CD8-positive, alpha-beta memory T cell (primary cell): ENCODE measurements at places on chromosomes 16 and 17.

DNA sequence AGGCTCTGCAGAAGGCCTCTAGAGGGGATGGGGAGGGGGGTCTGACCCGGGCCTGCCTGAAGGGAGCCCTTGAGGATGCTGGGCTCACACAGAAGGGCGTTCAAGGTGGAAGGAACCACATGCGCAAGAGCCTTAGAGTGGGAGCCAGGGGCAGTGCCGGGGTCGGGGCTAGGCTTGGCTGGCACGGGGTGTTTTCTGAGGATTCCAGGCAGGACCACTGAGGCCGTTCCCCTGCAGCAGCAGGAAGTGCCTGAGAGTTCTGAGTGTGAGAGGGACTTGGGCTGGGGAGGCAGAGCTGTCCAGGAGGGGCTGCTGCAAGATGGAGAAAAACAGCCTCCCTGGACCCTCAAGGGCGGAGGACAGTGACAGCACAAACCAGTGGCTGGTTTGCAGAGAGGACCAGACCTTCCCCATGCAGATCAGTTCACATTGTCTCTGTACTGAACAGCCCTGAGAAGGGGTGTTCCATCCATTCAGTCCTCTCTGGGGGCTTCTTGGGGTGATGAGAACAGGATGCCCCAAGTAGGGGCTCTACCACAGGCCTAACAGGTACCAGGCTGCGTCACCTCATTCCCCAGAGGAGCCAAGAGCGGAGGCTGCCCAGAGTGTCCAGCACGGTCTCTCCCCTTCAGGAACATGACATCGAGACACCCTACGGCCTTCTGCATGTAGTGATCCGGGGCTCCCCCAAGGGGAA is 3.4 kb downstream of the NDRG4 start:
- DNase-seq = no peak

GRCh38 chr16:81415751-81416150 is 28.9 kb upstream of the CMIP start:
- DNase-seq = no peak

- no peak for DNase-seq
These were observed 3.6 kb upstream of the LHX1 start for GRCh38 chr17:36933512-36934143.

DNA sequence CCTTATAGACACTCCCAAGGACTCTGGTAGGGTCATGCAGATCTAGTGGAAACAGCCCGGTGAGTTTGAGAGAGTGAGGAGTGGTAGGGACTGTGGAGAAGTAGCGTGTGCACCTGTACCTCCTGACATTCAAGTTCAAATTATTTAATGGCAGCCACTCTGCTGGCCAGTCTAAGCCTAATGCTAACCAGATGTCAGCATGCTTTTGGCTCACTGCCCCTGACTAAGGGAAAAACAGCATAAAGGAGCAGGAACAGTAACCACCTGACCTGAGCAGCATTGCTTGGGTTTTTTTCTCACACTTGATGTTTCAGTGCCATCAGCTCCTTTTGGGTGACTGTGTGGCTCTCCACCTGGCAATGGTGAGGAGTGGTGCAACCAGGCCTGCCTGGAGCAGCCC is 23.8 kb upstream of the SLC12A3 start:
- no peak for DNase-seq

DNA sequence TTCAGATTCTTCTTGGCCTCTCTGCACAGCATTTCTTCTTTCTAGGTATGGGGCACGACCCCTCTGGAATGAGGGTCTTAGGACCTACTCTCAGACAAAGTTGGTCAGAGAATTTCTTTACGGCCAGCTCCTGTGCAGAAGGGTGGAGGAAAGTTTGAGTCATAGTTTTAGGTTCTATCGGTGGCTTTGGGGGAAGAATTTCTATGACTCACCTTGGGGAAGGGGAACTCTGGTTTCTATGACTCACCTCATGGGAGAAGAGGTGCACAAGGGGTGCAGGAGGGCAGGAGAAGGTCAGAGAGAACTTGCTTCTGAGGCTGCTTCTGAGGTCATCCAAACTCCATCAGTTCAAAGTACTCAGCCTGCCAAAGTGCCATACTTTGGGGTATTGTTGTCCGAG is 2.5 kb upstream of the ABCC12 start:
- no peak for DNase-seq

- DNase-seq = no peak
These were observed 3.8 kb downstream of the SLX4 start for GRCh38 chr16:3607634-3608033.

DNA sequence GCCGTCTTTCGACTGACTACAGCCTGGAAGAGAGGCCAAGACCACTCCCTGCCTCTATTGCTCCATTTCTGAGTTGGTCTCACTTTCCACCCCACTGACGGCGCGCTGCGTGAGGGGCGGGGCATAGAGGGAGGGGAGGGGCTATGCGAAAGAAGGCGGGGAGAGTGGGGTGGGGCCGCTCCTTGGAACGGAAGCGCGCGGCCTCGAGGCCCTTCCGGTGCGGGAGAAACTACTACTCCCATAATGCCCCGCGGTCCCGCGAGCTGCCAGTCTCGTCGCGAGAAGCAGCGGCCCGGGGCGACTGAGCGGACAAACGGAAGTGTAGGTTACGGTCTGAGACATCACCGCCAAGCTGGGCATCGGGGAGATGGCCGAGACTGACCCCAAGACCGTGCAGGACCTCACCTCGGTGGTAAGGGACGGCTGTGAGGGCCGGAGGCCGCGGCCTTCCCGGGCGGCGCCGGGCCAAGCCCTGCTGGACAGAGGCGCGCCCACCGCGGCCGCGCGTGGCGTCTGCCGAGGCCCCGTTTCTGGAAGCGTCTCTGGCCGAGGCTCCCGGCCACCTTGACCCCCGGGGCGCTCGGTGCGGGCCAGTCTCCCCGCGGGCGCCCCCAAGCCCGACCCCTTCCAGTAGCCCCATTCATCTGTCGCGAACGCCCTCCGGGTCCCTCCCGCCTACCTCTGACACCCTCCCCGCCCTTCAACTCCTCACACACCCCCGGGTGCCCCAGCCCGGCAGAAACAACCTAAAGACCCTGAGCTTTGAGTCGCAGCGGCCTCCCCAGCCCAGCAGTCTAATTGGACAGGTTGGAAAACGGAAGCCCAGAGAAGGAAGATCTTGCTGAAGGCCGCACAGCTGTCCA is at the start of gene HSBP1:
HSBP1 (plus strand) TSS at position 269 of the 863 bp plus-strand sequence; CDS start at position 368, 99 bp downstream.
- peak; percentile 89 for DNase-seq

DNA sequence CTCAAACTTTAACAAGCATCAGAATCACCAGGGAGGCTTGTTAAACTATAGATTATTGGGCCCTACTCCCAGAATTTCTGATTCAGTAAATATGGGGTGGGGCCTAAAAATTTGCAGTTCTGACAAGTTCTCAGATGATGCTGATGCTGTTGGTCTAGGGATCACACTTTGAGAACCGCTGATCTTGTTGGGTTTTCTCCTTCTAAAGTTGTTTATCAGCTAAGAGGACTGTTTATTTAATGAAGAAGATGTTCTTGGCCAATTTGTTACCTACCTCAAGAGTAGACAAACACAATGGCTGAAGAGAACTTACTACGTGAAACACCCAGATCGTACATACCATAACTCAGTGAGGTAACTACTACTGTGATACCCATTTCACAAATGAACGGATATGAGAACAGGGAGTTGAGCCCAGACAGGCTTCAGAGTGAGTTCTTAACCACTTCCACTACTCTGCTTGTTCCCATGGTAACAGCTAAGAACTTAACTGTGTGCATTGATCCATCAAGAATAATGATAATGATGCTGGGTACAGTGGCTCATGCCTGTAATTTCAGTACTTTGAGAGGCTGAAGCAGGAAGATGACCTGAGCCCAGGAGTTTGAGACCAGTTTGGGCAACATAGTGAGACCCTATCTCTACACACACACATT is 85.3 kb upstream of the NSRP1 start:
- no peak for DNase-seq

DNA sequence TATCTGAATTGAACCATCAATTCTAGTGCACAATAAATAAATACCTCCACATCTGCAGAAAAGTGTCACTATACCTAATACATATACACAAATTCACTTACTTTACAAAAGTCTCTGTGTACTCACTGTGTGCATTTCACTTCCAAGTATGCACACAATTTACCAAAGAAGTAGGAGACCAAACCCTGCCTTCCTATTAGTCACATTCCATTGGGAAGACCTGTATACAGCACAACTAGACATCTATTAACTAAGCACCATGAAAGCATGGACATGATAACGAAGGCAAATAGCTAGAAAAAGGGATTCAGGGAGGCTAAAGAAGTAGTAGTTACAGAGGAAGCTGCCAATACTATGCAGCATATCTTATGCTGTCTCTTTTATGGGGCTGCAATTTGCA is 139.5 kb downstream of the SNX11 start:
- DNase-seq = no peak

- DNase-seq = no peak
These were observed 20.4 kb downstream of the CEP295NL start for GRCh38 chr17:78882540-78883088.

GRCh38 chr17:21357281-21357680 is 18.9 kb upstream of the KCNJ12 start:
- DNase-seq = no peak

DNA sequence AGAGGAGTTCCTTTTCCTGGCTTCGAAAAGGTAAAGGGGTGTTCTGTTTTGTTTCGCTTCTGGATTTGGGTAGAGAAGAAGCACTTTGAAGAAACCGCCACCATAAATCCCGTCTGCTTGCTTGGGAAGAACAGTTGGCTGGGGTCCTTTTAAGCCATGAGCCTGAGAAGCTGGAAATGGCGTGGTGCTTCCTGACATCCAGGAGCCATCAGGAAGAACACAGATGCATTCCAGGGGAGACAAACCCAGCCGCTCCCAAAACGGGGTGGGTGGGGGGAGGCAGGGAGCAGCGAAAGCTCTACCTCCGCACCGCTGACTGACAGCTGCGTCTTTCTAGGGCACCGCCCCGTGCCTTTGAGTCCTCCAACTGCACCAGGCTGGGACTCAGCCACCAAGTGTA is 91.6 kb downstream of the ZDHHC7 start:
- no peak for DNase-seq

GRCh38 chr16:79217375-79218011 is 383.0 kb downstream of the MAF start:
- DNase-seq = no peak

GRCh38 chr16:63361032-63361624 is 1324.9 kb upstream of the CDH8 start:
- DNase-seq = no peak

- DNase-seq = no peak
These were observed 55.7 kb downstream of the SCNN1B start for GRCh38 chr16:23357761-23358290.

DNA sequence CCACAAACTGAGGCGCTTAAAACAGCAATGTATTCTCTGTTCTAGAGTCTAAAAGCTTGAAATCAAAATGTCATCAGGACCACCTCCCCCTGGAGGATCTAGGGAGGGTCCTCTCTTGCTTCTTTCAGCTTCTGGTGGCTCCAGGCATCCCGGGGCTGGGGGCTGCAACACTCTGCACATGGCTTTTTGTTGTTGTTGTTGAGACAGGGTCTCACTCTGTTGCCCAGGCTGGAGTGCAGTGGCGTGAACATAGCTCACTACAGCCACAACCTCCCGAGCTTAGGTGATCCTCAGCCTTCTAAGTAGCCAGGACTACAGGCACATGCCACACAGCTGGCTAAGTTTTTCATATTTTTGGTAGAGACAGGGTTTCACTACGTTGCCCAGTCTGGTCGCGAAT is 37.0 kb upstream of the SNN start:
- DNase-seq = no peak

- DNase-seq = no peak
These were observed 448 bp upstream of the TNFRSF12A start for GRCh38 chr16:3019594-3020246.

GRCh38 chr16:11593581-11593980 is 6.9 kb upstream of the LITAF start:
- DNase-seq = no peak

DNA sequence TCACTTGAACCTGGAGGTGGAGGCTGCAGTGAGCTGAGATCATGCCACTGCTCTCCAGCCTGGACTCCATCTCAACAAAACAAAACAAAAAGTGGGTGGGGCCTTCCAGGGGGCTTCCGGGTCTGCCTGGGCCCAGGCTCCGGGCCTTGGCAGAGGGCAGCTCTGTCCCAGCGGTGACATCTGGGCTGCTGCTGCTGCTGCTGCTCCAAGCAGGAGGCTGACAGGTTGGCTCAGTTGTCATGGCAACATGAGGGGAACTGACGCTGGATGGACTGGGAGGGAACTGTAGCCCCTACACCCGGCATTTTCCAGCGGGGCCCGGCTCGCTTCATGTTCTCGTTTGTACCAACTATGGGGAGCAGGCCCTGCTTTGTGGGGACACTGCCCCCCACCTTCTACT is 4.0 kb downstream of the BAIAP3 start:
- DNase-seq = no peak

GRCh38 chr16:21639493-21639892 is 12.9 kb downstream of the IGSF6 start:
- DNase-seq = no peak

DNA sequence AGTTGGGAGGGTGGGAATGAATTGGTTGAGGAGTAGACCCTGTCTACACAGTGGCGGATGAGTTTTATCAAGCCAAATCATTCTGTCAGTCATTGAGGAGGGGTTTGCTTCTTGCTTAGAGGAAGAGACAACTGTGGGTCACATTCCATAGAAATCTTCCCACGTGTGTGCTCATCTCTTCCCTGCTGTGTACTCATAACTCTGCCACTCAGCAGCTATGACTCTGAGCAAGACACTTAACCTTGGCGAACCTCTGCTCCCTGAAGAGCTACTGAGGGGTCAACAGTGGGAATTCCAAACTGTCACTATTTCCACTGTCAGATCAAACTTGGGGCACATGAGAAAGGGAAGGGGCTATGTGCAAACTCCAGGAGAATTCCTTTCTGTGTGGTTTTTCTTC is 72.6 kb upstream of the COX10 start:
- no peak for DNase-seq

DNA sequence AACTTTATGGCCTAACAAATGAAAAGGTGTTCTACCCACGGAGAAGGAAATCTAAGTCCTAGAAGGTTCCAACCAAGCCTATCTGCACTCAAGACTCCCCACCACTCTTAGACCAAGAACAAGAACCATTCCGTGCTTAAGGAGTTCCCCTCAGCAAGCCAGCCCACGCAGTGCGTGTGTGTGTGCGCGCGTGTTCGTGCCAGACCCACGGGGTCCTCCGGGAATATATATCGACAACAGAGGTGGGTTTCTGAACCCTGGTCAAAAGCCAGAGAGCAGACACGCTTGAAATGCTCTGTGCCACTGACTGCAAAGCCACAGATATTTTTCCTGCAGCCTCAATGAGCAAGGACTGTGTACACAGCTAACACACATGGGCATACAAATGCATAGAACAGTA is 70.7 kb downstream of the SLC39A11 start:
- DNase-seq = no peak

GRCh38 chr16:67302076-67302475 is 22.7 kb downstream of the PLEKHG4 start:
- DNase-seq = no peak

GRCh38 chr17:36525888-36526287 is 8.8 kb downstream of the MYO19 start:
- DNase-seq = no peak

DNA sequence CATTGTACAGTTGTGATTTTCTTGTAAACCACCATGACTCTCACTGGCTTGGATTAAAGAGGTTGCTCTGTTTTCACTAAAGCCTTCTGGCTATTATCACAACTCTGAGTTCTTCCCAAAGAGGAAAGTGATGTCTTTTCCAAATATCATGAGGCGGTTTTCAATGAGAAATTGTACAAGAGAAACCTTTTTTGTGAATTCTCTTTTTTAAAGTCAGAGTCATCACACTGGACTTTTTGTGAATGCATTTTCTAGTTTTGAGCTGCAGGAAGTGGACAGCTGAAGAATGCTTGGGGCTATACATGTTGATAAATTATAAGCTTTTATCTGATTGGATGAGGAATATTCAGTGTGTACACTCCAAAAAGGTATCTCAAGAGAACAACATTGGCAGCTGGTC is 100.2 kb downstream of the PHKB start:
- no peak for DNase-seq
